ENCODE measurements at places on chromosomes 12 and 14.

DNA sequence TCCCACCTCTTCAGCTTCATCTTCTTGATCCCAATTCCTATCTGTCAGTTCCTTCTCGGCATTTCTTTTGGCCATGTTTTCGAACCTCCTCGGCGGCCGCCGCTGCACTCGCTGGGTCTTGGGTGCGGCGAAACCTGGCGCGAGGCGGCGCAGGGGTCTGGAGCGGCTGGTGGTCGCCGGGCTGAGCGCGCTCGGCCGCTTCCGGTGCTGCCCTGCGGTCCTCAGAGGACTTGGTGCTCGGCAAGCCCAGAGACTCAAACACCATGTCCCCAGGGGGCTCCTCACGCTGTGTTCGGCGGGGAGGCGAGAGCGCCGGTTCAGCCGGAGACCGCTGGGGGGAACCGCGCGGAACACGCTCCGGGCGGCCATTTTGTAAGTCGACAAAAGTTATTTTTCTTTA is 51.8 kb downstream of the PPP1R36 start:
- no peak for DNase-seq

GRCh38 chr14:104635717-104636116 is 31.1 kb upstream of the TMEM179 start:
- no peak for DNase-seq

DNA sequence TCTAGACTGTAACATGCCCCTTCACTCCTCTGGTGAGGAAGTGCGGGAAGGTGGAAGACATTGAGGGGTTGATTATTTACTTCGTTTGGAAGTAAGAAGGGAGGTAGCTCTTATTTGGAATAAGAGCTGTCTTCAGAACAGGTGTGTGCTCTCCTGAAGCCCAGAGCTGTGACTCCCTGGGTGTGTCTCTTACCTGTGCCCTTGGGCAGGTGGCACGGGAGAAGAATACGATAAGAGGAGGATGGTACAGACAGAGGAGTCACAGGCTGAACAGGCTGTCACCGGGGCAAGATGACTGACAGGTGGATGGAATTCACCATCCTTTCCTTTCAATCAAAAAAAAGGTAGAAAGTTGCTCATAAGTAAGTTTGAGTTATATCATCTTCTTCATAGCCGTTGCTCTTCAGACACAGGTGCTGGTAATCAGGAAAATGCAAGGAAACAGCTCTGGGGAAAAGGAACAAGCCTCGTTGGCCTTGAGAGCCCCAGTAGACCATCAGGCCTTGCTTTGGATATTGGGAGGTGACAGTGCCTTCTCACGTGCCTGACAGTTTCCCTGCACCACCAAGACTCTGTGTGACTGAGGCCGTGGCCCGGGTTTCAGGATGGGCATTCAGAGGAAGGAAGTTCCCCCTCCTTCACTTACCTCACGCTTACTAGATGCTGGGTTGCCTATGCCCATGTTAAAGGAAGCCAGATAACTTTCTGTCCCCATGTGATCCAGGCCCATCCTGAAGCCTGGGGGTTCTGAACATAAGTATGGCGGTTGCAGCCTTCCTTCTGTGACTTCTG is 120.4 kb downstream of the ETV6 start:
- DNase-seq = no peak

DNA sequence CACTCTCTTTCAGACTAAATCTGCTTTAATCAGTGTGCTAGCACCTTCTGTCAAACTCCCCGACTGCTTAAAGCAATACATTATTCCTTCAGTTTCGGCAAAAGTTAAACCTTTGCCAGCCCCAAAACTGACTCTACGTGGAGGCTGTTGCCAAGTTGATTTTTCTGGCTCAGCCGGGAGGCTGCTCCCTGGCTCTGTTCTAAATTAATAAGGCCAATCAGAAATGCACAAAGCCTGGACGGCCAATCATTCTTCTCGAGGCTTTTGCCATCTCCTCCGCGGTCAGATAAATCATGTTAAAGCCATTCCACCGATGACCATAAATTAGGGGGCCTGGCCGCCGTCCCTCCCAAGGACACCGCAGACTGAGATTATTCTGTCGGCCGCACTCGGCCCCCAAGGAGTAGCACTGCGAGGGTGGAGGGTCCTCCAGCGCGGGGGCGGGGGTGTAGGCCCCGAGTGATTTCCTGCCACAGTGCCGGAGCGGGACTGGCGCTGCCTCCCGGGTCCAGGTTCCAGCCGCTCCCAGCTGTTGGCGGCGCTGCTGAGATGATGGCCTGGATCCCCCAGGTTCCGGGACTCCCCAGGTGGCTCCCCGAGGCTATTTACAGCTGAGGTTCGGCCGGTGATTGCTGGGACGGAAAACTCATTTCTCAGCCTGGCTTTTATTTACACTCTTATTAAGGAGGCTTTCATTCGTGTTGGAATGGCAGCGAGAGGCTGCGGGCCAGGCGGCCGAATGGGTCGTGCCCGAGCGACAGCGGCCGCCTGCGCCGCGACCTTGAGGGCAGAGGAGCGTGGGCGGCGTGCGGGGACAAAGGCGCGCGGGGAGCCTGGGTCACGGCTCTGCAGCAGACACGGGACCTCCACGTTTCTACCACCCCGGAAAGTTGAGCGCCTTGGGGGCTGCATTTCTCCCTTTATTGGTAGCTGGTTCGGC is 165.1 kb downstream of the MON2 start:
- DNase-seq = peak; percentile 72

DNA sequence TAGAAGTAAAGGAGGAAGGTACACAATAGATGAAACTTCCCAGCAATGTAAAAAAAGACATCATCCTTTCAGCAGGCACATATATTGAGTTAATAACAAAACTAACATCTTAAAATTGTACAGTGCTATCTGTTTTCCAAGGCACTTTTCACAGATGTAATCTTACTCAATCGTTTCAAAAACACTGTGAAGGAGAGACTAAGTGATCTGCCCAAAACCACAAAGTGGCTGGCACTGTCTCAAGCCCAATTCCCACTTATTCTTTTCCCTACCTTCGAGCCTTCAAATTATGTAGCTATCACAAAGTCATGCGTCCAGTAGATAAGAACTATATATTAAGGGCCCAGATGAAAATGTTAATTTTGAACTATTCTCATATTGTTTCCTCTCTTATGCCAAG is 193.6 kb upstream of the RASSF8 start:
- no peak for DNase-seq

GRCh38 chr12:124679533-124680371 is 112.3 kb upstream of the NCOR2 start:
- no peak for DNase-seq

- DNase-seq = peak; percentile 42
Observed at GRCh38 chr14:54348001-54348611, 48.7 kb upstream of the CDKN3 start.

- no peak for DNase-seq
Observed at GRCh38 chr14:32823706-32824105, 115.0 kb upstream of the NPAS3 start.

Measured in hindlimb muscle (tissue), 1 donor.